GM18507 (cell line): ENCODE measurements at places on chromosomes 2 and 18.
A peak's percentile ranks its signal among the peaks of the same experiment; 100 is the strongest.

DNA sequence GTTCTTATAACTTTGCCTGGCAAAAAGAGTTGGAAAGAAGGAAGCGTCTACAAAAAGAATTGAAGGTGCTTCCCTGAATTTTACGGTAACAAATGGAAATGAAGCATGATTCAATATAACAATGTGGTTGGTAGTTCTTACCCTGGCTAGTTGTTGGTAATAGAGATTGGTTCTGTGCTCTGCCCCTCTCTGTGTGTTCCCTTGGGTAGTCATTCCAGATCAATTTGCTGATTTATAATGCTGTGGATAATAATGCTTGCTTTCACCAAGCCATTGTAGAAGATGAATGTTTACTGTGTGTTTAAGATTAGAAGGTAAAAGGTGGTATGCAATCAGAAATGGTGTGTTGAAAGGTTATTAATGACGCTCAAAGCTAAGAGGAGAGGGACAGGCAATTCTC is 577.8 kb upstream of the NXPH2 start:
- DNase-seq: no peak

- no peak for DNase-seq
These were observed 84.8 kb upstream of the RAB6C start for GRCh38 chr2:129894616-129895015.

DNA sequence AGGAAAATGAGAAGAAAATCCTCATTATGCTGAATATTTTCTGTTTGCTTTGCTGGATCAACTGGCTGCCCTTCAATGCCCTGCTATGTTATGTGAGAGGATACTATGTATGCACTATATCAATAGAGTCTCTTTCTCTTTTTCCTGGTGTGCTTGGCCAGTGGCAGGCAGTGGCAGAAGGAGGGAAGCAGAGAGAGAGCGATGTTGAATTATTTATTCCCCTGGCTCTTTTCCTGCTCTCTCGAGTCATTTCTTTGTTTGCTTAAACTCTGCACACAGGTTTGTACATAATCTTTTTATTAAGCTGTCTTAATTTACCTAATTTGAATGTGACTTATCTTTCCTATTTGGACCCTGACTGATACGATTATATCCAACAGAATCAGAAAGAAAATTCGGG is 1727.3 kb downstream of the SUCLG1 start:
- DNase-seq: no peak

DNA sequence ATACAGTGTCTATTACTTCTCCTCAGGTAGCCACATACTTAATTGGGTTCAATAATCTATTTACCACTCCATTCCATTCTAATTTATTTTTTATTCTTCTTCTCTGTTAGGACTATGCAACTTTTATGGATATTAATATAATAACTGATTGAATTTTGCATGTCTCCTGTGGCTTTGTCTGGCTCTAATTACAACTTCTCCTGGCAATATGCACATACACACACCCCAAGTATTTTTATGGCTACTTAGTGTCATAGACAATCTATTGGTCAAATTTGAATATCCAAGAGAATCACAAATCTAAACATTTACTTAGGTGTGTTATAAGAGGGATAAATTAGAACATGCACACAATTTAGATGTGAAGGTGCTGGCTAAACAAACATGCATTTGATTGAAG is 73.1 kb downstream of the BOD1L2 start:
- DNase-seq: no peak

DNA sequence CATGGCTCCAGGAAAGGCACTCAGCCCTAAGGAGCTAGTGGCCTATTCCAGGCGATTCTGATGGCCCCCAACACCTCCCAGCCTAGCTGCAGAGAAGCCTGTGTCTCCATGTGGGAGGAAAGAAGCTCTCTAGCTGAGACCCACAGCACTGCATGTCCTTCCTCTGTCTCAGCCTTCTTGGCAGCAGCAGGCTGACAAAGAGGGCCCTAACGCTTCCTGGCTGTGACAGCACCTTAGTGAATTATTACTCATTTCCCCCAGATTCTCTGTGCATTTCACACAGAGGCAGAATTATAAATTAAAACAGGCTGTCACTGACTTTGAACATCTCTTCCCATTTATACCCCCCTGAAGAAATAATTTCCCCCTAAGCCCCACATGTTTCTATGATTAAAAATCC is 206.8 kb downstream of the CLIP4 start:
- no peak for DNase-seq

DNA sequence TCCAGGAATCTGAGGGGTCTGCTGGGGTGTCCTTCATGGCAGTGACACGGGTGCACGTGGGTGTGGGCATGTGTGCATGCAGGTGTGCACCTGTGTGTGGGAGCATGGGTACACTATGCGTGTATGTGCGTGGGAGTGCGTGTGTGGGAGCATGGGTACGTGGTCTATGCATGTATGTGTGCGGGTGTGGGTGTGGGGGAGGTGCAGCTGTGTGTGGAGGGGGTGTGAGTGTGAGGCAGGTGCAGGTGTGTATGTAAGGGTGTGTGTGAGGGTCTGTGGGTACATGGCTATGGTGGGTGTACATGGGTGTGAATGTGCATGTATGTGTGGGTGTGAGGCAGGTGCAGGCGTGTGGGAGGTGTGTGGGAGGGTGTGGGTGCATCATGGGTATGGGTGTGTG is 36.3 kb downstream of the EIPR1 start:
- DNase-seq: no peak

DNA sequence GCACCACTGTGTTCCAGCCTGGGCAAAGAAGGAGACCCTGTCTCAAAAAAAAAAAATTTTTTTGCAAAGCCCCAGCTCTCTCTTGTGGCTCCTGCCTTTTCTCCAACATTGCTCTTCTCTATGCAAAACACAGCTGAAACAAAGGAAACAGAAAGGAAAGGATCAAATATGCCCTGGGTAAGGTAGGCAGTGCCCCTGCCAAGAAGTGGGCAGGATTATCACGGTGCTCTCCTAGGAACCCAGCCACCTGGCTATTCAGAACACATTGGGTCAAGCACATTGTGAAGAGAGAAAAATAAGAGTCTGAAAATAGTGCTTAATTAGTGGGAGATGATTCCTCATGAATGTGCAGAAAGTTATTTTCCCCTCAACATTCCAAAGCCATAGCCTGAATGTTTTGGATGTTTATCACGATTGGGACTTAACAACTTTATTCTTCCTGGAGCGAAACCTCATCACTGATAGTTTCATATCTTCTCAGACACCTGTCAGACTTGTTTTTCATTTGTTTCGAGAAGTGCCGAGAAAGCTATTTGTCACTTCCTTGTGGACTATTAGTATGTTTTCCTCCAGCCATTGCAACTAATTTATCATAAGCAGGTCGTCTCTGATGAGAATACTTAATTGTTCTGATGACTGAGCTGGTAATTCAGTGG is 42.7 kb upstream of the RPL31 start:
- no peak for DNase-seq

DNA sequence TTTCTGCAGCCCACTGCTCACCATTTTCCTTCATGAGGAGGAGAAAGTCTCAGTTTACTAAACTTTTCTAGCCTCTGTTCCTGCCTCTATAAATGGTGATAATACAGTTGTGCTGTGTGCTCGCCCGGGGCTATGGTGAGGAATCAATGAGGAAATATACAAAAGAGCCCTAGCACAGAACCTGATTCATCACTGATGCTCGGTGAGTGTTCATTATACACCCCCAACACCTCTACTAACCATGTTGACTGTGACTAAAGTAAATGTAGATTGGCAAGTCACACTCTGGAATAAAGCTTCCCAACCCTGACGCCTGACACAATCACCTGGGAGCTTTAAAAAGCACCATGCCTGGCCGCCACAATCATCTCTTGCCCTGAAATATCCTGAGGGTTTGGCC is 118.8 kb upstream of the CYP1B1 start:
- DNase-seq: no peak

DNA sequence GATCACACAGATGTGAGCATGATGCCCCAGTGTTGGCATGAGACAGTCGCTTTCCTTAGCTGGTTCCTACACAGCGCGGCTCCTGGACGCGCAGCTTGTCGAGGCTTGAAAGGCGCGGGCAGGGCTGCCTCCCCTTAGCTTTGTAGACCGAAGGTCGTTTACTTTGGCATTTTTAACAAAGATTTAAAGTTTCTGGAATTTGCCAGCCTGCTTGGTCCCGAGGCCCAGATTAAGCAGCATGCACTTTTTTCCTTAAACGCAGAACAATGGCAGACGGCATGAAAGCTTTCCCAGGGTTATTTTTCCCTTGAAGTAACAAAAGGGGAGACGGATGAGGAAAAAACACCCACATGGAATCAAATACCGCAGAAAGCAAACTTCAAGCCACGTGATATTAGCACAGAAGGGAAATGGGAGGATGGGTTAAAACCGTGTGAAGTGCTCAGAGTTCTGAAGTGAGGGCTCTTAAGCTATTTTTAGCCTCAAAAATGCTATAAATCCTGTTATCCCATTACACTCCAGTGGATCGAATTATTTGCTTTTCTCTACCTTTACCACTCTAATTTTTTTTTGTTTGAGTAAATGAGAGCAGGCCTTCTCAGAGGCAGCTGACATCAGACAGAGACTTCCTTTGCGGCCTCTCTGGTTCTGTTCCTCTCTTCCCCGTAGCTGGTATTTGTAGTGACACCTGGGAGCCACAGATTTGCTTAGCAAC is 55.7 kb downstream of the NPAS2 start:
- no peak for DNase-seq

DNA sequence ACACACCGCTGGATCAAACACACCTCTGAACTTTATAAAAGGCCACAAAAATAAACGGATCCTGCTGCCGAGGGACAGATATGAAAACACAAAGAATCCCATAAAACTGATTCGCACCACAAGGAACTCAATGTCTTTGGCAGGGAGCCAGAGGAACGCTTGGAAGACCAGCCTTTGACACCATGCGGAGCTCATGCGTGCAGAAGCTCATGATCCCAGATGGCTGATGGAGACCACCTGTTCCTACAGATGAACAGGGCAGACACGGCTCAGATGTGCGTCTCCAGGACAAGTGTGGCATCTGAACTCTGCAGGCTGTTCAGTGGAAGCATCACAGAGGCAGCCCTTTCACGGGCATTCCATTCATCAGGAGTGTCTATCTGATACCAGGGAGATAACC is 24.9 kb downstream of the COPS9 start:
- DNase-seq: no peak

DNA sequence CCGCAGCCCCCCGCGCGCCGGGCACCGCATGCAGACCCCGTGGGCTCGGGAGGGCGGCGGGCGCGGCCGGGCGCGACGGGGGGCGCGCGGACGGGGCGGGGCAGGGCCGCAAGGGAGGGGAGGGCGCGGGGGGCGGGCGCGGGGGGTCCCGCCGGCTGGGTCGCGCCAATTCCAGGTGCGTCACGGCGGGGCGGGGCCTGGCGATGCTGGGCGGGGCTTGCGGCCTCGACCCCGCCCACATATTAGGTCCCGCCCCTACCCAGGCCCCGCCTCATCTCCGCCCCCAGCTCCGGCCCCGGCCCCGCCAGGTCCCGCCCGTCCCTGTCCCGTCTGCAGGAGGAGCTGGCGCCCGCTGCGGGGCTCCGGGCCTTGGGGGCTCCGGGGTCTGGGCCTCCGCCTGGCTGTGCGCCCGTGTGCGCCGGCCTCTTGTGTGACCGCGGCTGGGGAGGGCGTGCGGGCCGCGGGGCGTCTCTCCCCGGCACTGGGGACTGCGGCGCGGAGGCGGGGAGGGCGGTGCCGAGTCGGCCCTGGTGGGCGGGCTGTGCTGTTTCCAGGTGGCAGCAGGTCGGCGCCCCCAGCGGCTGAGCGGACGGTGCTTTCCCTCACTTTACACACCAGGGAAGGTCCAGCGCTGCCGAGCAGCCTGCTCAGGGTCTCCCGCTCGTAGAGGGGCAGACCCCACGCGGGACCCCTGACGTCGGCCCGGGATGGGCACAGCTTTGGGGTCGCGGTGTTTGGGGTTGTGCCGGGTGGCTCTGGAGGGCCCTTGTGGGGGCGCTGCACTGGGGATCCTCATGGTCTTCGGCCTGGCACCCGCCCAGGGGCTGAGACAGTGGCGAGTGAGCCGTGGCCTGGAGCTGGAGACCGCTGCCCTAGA is 554 bp downstream of the ING5 start:
- DNase-seq: peak; percentile 81
